ENCODE measurements at places on chromosomes 12 and 14. TPM values are rescaled to one million over a fixed set of nuclear protein-coding genes. Genes with fewer than 3 reads are reported as not detected.

DNA sequence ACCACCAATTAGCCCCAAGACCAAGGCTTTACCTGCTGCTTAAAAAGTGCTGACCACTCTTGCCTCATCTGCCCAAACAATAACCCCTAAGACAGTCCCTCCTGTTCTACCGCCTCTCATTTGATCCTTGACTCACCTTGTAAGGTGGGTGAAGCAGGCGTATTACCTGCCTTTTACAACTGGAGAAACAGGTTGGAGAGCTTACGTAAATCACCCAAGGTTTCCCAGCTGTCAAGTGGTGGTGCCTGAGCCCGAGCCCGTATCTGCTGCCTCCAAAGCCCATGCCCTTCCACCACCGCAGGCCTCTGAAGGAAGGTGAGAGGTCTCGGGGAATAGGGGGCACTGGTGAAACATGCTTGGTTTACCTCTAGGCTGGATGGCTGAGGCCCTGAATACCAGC is 36.6 kb downstream of the MAX start:
- no peak overlapping the region for H3K4me3 ChIP-seq
- H3K27ac ChIP-seq = no peak overlapping the region
- DNase-seq = no peak
- peaks cover 19% of the 10 kb centered on the region for H3K36me3 ChIP-seq

GRCh38 chr12:109804820-109805761 is 28.1 kb downstream of the TRPV4 start:
- H3K36me3 ChIP-seq = no peaks in the 10 kb centered on the region
- H3K4me3 ChIP-seq = no peak overlapping the region
- peak; percentile 62 for DNase-seq
- no peak overlapping the region for H3K27ac ChIP-seq
- H3K27me3 ChIP-seq = no peaks in the 10 kb centered on the region

DNA sequence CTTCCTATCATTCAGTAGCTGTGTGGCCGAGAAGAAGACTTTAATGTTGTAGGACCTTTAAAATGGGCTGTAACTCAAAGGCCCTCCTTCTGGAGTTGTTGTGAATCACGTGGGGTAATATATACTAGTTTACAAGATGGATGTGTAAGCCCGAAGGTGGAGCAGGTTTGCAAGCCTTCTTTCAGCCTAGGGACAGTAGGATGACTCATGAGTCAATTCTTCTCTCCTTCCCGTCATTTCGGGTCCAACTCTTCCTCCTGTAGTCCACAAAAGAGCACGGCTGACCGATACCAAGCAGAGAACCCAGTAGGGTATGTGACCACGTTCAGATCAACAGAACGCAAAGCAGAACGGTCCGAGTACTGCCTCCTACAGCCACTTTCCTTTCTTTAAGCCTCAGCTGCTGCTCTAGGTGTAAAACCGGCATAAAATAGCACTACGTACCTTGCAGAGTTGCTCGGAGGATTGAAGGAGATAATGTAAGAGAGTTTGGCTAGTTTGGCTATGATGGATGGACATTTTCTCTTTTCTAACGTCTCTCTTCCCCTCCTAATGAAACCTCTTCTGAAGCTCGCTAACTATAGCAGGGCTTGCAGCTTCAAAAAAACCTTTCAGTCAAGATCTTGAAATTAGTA is 1.3 kb upstream of the RASSF3 start:
- no peaks in the 10 kb centered on the region for H3K27me3 ChIP-seq
- H3K36me3 ChIP-seq = no peaks in the 10 kb centered on the region
- peaks cover 4% of the 10 kb centered on the region for H3K4me1 ChIP-seq

Gene TCTN2
- 9.6 TPM for total RNA-seq

Gene ZDHHC22
- total RNA-seq = 0.60 TPM

DNA sequence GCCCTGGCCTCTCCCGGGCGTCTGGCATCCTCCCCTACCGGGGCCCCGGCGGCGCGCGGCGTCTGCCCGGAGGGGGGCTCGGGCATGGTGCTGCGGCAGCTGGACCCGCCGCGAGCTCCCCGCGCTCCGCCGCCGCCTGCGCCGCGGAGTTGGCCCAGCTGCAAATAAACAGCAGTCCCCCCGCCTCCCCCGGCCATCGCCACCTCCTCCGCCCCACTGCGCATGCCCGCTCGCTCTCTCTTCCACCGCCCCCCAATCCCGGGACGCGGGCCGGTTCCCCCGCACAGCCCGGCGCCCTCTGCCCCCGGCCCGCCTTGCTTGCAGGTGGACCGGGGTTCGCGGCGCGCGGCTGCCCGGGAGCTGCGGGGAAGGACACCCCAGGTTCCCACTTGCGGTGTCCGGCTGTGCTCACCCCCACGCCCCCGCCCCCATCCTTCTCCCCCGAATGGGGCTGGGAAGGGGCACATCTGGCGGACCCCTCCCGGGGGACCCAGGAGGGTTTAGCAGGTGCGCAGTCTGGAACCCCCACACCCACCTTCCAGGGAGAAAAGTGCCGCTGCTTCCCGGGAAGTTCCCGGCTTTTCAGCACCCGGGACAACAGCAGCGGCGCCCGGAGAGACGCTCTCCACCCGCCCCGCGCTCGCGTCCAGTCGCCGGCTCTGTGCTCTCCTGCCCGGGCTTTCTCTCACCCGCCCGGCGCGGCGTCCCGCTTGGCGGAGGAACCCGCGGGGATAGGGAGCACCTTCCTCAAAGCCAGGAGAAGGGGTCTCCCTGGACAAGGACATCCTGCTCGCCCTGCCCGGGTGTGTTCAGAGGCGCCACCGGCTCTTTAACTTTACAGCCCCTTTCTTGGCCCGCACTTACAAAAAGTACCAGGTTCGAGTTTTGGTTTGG is at the start of gene TMTC1:
Gene TMTC1, minus strand, starts transcription at position 170 of the 894 bp plus-strand sequence. CDS start 191 bp downstream, outside the sequence.
- peaks cover 67% of the 10 kb centered on the region for H3K27me3 ChIP-seq
- H3K4me3 ChIP-seq = peak within 1 kb of the TSS; percentile 47
- DNase-seq = peak; percentile 54

GRCh38 chr12:13375583-13376345 is 179.2 kb downstream of the EMP1 start:
- DNase-seq = no peak
- H3K4me3 ChIP-seq = no peak overlapping the region
- no peaks in the 10 kb centered on the region for H3K36me3 ChIP-seq
- no peak overlapping the region for H3K27ac ChIP-seq
- peaks cover 34% of the 10 kb centered on the region for H3K27me3 ChIP-seq

GRCh38 chr12:40240779-40241178 is 16.0 kb downstream of the LRRK2 start:
- no peak overlapping the region for H3K27ac ChIP-seq
- no peak overlapping the region for H3K4me3 ChIP-seq
- no peaks in the 10 kb centered on the region for H3K27me3 ChIP-seq
- H3K4me1 ChIP-seq = no peaks in the 10 kb centered on the region
- no peaks in the 10 kb centered on the region for H3K36me3 ChIP-seq
- DNase-seq = no peak

Gene SERPINA1
- total RNA-seq = not detected

Gene KLRK1
- not detected for total RNA-seq

DNA sequence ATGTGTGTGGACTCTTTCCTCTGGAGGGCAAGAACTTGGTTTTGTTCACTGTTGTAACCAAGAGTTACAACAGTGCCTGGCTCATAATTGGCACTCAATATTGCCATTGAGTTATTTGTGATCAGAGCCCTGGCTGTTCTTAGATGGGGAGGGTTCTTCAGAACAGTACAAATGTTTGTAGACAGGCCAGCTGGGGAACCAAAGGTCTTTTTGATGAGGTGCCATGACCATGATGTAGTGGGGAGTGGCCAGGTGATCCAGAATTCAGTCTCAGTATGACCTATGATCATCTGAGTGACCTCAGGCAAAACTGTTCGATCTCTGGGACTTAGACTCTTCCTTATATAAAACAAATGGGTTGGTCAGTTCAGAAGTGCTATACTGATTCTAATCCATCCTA is 3.3 kb upstream of the PRKAB1 start:
- peaks cover 9% of the 10 kb centered on the region for H3K4me1 ChIP-seq
- DNase-seq = no peak

DNA sequence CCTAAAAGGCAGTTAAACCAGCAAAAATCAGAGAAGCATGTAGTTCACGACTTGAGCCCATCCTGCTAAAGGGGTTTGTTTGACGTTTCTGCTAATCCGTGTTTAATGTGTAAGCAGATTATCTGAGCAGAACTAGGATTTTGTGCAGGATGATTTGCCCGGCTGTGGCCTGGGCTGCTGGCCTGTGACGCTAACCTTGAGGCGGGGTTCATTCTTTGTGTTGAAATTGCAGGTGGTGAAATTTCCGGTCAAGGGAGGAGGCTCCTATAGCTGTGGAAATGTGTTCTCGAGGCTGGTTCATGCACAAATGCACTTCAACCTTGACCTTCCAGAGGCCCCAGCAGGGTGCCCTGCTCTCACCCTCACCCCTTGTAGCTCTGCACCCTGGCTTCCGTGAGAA is 63.7 kb downstream of the SLC24A4 start:
- no peak for DNase-seq
- no peaks in the 10 kb centered on the region for H3K4me1 ChIP-seq
- H3K27me3 ChIP-seq = peaks cover 4% of the 10 kb centered on the region
- no peak overlapping the region for H3K27ac ChIP-seq

DNA sequence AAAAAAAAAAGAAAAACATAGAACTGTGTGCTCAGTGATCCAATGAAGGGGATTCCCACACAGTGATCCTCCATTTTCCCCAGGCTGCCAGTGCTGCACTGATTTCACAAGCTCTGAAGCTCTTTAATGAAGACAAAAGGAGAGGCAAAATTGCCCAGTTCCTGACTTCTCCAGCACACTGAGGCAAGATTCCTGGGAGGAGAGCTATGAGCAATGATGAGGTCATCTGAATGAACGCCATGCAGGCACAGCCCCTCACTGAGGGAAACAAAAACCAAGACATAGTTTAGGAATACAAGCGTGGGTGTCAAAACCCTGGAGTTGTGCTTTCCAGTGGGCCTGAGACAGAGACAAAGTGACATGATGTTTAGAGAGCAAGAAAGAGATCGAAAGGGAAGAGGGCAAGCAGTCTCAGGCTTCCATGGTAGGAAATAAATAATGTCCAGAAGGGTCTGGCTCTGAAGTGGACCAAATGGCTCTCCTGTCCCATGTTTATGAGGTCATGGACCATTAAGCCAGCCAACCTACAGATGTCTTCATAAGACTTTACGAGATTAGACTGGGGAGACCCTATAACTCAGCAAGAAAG is 40.9 kb upstream of the SMUG1 start:
- DNase-seq = peak; percentile 80
- H3K27me3 ChIP-seq = no peaks in the 10 kb centered on the region
- peak overlapping the region; percentile 15 for H3K27ac ChIP-seq
- peaks cover 4% of the 10 kb centered on the region for H3K4me1 ChIP-seq
- no peak overlapping the region for H3K4me3 ChIP-seq

DNA sequence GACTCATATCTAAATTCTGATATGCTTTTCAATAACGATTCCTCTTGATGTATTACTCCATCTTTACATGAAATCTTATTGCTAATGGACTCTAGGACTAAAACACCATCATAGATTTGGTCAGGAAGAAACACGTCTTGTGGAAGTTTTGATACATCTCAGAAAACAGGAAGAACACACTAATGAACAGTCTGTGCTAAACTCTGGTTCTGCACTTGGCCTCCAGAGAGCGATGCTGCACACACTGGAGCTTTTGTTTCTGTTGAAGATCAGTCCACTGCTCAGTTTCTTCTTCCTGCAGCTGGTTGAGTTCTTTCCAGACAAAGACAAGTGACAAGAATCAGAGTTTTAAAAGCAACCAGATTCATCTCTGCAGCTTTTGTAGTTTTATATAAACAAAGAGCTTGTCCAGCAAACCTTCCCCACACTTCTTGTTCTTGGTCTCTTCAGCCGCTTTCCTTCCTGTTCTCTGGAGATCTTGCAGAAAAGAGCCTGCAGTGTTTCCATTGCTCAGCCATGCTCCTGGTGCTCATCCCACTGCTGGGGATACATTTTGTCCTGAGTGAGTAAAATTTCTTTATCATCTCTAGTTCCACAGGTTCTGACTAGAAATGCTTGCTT is 229.1 kb upstream of the OR4E1 start:
- H3K4me1 ChIP-seq = no peaks in the 10 kb centered on the region
- H3K27ac ChIP-seq = no peak overlapping the region
- peaks cover 5% of the 10 kb centered on the region for H3K27me3 ChIP-seq

- H3K36me3 ChIP-seq = no peaks in the 10 kb centered on the region
- DNase-seq = no peak
- no peaks in the 10 kb centered on the region for H3K27me3 ChIP-seq
- H3K4me3 ChIP-seq = no peak overlapping the region
- no peaks in the 10 kb centered on the region for H3K4me1 ChIP-seq
Observed at GRCh38 chr12:120630104-120630892, 10.1 kb upstream of the CABP1 start.

Gene ARHGAP9
- 0.52 TPM for total RNA-seq

Gene SAMD4A
- total RNA-seq = 19.8 TPM

DNA sequence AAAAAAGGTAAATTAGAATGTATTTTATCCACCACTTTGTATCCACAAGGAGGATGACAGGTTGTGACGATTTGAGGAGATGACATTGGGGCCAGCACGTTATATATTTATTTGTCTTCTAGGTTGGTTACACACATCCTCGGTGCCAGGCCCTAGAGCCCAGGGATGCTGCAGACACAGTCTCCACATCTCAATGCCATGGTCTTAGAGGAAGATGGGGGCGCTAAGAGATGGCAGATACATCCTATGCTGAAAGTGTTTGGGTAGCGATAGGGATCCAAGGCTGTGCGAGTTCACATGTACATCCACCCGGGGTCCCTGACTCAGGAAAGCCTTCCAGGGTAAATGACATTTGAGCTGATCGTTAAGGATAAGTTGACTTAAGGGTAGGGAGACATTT is 193.1 kb upstream of the GSC start:
- H3K27me3 ChIP-seq = no peaks in the 10 kb centered on the region
- no peak overlapping the region for H3K4me3 ChIP-seq

DNA sequence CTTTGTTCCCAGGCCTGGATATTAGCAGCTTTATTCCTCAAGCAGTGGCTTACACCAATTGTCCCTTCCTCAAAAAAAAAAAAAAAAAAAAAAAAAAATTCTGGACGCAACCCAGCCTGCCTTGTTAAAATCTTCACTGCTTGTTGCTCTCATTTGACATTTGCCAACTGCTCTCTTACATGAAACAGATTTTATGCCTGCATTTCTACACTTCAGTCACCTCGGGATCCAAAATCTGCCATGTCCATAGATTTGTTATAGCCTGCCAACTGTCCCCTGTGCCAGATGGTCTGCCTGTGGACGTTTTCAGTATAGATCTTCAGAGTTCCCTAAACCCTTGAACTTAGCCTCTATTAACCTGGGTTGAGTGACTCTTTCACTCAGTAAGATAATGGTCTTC is 651.5 kb downstream of the FSCB start:
- no peaks in the 10 kb centered on the region for H3K36me3 ChIP-seq
- no peaks in the 10 kb centered on the region for H3K27me3 ChIP-seq
- no peaks in the 10 kb centered on the region for H3K4me1 ChIP-seq
- no peak overlapping the region for H3K27ac ChIP-seq
- no peak overlapping the region for H3K4me3 ChIP-seq

Measured in A673 (cell line).